ENCODE measurements at places on chromosomes 6 and 20.

DNA sequence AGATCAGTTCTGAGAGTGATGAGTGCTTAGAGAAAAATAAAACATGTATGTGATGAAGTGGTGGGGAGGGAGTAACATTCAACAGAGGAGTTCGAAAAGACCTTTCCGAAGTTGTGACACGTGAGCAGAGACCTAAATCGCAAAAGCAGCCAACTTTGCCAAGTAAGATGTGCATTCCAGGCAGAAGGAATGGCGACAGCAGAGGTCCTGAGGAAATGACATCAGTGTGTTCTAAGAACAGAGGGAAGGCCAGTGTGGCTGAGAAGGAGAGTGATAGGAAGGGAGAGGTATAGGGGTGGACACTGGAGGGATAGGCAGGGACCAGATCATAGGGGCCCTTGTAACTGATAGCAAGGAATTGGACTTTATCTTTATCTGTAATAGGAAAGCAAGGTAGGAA is 51.3 kb downstream of the ADAT2 start:
- no peak for DNase-seq

DNA sequence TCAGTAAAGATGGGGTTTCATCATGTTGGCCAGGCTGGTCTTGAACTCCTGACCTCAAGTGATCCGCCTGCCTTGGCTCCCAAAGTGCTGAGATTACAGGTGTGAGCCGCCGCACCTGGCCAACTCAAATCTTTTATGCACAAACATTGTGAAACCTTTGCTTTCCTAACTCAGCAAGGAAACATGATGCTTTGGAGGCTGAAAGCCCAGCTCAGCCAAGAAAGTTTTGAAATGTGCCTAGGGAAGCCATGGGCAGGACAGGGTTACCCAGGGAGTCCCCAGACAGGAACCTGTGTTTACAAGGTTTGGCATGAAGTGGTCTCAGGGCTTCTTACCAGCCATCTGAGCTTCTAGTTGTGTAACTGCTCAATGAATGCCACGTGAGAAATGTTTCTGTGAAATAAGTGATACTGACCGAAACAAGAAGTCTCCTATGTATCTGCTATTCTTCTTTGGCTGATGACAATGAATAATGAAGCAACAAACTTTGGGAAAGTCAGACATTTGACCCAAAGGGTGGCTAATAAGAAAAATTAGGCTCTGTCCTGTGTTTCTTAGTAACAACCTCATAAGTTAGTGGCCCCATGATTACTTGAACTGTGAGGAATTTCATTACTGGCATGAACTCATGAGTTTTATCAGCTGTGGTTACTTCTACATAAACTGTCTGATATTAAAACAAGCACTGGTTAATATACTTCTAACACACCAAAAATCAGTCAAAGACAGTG is 163.5 kb downstream of the KIF6 start:
- DNase-seq = no peak

DNA sequence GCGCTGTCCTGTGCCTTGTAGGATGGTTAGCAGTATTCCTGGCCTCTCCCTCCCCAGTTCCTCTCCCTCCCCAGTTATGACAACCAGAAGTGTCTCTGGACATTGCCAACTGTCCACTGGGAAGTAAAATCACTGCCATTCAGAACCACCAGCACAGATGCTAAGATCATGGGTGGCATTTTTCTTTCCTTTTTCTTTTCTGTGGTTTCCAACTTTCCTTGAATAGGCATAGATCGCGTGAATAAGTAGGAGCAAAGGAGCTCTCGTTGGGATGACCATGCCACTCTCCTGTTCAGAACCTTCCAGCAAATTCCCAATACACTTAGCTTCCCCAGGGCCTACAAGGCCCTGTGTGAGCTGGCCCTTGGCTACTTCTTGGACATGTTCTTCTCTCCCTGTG is 59.0 kb downstream of the EYA2 start:
- DNase-seq = no peak

DNA sequence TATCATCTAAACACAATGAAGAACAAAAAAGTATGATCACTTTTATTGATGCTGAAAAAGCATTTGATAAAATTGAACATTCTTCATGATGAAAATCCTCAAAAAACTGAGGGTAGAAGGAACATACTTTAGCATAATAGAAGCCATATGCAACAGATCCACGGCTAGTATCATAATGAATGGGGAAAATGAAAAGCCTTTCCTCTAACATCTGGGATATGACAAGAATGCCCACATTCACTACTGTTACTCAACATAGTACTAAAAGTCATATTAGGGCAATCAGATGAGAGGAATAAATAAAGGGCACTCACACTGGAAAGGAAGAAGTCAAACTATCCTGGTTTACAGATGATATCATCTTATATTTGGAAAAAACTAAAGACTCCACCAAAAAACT is 256.6 kb downstream of the RFPL4B start:
- no peak for DNase-seq

DNA sequence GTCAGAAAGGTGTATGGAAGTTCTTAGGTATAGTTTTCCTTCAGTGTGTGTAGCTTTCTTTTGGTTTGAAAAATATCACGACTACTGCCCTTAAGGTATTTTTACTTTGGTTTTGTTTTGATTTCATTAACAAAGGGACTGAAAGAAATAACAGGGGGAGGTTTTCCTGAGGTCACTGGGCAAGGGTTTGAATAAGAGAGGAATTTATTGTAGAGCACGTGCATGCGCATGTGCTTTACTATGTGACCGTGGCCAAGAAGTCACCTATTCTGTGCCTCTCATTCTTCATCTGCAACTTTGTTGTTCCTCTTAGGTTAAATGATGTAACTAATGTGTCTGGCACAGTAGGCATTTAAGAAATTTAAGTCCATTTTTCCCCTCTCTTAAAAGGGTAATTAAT is 4.1 kb upstream of the MAN1A1 start:
- DNase-seq = no peak

DNA sequence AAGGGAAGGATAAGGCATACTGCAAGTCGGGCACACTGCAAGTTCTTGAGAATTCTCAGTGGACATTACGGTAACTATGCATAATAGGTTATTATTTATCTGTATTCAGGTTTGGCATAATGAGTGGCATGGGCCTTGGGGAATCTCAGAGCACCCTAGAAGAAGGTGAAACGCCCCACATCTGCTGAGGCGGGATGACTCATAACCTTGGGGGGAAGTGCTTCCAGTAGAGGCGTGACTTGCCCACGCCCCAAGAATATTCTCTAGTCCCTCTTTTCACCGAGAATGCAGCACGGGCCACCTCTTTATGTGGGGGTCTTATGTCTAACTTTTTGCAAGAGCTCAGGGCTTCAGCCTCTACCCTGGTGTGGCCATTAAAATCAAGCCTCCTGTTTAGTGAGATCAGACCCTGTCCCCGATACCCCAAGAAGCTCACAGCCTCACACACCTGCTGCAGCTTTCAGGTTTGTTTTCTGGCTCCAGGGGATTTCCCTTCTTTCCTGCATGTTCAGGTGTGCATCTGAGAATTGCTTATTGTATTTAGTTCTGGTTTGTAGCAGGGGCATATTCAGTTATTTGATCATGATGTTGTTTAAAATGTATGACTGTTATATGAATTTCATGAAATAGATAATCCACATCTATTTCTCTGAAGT is 19.1 kb downstream of the ZFP64 start:
- no peak for DNase-seq

DNA sequence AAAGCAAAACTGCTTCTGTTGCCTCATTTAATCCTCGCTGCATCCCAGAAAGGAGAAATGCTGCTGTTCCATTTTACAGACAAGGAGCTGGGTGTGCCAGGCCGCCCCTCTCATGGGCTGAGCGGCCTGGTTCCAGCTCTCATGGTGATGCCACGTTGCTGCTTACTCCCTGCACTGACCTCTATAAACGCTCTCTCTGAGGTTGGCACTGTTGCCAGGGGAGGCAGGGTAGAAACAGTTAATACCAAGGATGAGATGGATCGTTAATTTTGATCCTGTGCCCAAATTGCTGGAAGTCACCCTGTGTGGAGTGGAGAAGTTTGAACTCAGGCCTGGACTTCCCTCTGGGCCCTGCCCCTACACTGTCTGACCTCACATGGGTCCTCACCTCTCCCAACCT is 25.6 kb downstream of the SIRPA start:
- no peak for DNase-seq

DNA sequence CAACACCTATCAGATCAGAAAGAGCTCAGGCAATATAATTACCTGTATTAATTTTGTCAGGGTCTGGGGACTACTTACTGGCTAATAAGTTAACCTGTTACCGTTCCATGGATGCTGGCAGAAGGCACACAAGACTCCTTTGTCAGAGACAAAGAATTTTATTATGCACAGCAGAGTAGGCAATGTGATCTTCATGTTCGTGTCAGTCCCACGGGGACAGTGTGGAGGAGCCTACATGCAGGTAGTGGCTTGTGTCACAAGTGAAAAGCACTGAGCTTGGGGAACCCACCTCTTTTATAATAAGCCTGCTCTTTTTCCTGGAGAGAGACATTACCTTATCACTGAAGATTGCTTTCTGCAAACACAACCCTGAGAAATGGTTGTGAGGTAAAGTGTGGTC is 96.9 kb downstream of the CD164 start:
- DNase-seq = no peak

DNA sequence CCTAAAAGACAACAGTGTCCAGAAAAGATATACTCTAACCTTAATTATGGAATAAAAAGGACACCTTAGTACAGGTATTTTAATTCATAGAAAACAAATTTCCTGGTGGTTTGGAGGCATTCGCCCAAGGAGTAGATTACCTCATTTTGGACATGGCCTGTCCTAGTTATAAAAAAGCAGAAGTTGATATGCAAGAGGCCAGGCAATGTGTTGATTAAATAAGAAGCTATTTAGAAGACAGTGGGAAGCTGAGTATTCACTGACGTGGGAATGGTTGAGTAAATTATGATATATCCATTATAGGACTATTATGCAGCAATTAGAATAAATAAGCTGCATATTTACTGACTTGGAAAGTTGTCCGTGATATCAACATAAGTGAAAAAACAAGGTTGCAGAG is 314.9 kb downstream of the ALDH8A1 start:
- no peak for DNase-seq

DNA sequence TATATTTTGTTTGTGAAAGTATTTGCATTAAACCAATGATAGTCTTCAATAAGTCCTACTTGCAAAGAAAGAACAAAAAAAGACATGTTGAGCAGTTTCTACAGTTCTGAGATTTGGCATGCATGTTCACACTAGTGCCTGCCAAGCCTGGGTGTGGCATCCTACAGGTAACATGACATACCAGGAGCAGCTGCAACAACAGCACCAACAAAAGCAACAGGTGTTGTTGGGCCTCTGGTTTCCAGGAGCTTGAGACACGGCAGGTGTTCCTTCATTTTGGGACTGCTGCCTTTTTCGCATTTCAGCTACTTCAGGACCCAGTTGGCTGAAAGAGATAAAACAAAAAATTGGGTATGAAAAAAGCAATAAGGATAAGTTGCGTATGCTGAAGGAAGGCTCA is 41.2 kb upstream of the MTRF1L start:
- DNase-seq = no peak

GRCh38 chr6:148898376-148899014 is 151.7 kb downstream of the UST start:
- DNase-seq = no peak

DNA sequence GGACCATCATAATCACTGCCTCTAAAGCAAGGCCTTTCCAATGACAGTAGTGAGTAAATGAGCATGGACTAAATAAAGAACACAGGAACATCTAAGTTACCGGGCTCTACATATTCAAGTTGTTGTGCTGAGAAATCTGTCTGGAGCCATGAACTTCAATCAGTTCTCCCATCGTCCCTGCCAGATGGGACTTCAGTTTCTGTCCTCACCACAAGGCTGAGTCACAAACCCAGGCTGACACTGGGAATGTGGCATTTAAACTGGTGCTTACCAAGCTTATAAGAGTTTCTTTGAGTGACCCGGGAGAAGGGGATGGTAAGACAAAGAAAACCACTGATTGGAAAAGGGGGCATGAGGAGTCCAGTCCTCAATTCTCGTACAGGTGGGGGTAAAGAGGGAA is 497.0 kb downstream of the MAFB start:
- no peak for DNase-seq

- DNase-seq = no peak
These were observed 287.0 kb downstream of the CLIC5 start for GRCh38 chr6:45728674-45729073.

DNA sequence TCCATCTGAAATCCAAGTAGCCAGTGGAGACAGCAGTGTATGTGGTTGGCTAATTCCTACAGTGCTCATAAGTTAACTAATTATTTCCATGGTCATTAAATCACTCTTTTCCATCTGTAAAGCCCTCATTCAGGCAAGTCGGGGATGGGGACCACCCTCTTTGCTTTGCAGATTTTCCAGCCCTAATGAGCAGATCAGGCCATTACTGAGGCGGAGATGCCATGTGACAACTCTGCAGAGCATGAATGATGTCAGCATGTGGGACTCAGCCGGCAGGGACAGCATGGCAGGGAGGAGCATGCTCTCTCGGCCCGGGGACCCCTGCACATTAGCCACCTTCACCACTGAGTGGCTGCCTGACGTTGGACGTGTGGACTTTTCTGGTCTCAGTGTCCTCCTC is 623.3 kb upstream of the CDH4 start:
- no peak for DNase-seq

GRCh38 chr20:33791959-33792597 is 19.1 kb upstream of the CHMP4B start:
- peak; percentile 29 for DNase-seq

DNA sequence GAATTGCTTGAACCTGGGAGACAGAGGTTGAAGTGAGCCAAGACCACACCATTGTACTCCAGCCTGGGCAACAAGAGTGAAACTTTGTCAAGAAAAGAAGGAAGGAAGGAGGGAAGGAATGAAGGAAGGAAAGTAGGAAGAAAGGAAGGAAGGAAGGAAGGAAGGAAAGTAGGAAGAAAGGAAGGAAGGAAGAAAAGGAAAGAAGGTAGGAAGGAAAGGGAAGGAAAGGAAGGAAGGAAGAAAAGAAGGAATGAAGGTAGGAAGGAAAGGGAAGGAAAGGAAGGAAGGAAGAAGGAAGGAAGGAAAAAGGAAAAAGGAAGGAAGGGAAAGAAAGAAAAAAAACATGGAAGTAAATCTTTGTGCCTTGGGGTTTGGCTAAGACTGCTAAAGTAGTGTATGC is 11.7 kb downstream of the ULBP1 start:
- DNase-seq = no peak

DNA sequence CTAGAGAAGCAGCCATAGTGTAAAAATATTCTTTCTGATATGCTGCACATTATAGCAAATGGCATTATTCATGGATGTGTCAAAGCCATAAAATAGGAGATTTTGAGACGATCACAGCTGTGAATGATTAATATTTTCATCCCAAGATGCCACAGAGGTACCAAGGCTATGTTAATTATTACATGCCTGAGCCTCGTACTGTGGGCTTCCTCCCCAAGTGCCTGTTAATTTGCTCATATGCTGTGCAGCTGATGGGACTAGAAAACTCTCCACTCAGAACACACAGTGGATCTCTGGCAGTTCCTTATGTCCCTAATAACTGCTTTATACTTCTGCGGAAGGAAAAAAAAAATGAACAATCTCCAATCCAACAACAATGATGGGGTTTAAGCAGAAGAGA is 184.9 kb upstream of the TSHZ2 start:
- DNase-seq = no peak

- DNase-seq = no peak
These were observed 69.5 kb downstream of the FAM217A start for GRCh38 chr6:4009486-4009885.

Data from CD4-positive, alpha-beta T cell treated with Interferon gamma for 1 hour (primary cell).